ENCODE measurements at places on chromosomes 5 and 9.

- DNase-seq, result no peak
These were observed 2.0 kb downstream of the MZB1 start for GRCh38 chr5:139387611-139388197.

GRCh38 chr9:110029956-110030480 is 177.9 kb downstream of the C9orf152 start:
- no peak for DNase-seq

- DNase-seq, result no peak
These were observed 19.0 kb upstream of the FER start for GRCh38 chr5:108728566-108729241.

- DNase-seq, result no peak
These were observed 928 bp downstream of the MCTP1 start for GRCh38 chr5:95283761-95284571.

GRCh38 chr9:120944948-120945347 is 18.4 kb upstream of the TRAF1 start:
- no peak for DNase-seq

- DNase-seq, result no peak
These were observed 2.3 kb upstream of the TSC1 start for GRCh38 chr9:132946631-132947295.

DNA sequence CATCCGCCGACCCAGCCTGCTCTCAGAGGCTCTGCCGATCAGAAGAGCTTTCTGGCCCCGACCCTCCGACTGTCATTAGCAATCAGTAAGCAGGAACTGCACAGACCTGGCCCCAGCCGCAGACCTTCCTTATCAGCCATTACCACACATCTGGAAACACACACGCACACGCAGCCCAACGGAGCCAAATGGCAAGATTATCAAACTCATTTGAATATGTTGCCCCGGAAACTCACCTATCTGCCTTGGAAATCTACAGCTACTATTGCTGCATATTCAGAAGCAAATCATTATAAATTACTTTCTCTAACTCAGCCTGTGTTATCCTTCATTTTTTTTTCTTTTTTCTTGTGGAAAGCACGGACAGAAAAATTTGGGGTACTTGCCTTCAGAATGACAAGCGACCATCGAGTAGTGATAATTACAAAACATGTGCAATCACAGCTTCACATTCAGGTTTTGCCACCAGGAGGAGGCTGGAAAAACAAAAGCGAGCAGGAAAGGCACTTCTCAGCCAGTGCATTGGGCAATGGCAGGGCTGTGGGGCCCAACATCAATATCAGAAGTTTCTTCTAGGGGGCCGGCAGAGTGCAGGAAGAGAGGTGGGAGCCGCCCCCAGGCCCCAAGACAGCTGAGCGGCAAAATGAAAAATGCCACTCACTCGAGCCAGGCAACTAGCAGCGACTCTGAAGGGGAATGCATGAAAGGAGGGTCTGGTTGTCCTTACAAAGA is 122.3 kb downstream of the VAV2 start:
- no peak for DNase-seq

GRCh38 chr5:158023266-158023665 is 164.3 kb upstream of the CLINT1 start:
- no peak for DNase-seq

GRCh38 chr5:163303718-163304117 is 133.7 kb upstream of the CCNG1 start:
- DNase-seq, result no peak

- no peak for DNase-seq
These were observed 65.3 kb downstream of the CSNK1A1 start for GRCh38 chr5:149485655-149486615.

DNA sequence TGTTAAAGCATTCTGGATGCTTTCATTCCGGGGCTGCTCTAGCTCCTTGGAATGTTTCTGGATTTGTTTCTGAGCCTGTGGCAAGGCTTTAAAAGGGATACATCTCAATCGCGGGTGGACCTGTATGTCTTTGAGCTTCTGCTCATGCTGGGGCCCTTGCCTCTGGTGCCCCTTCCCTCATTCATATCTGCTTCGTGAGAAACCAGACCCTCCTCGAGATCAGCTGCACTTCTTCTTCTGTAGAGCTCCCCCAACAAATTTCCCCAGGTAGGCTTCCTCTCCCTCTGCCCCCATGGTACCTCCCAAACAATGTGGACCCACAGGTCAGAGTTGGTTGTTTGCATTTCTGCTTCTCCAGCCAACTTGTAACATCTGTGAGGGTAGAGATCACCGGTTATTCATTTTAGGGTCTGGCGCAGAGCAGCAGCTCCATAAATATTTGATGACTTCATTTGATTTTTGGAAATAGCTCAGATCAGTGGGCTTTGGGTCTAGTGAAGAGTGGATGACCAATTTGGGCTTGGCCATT is 6.6 kb downstream of the ZNF618 start:
- no peak for DNase-seq

DNA sequence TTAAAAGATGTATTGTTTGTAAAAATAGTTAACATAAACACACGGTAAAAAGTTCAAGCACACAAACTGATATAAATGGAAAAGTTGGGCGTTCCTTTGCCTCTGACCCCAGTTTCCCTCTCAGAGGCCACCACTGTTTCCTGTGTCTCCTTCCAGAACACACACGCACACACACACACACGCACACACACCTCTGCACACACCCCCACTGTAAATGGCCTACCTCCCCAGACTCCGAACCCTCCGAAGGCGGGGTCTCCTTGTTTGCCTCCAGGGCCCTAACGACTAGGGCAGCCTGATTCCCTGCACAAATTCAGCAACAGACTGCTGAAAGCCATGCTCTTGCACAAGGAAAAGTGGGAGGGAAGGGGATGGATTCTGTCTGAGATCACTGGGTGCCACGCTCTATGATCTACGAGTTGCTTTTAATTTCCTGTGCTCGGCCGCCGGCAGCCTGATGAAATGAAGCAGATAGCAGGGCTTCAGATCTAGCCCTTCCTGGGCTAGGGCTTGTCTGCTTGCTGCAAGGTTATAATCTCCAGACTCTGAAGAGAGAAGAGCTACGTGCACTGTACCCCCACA is 184.0 kb upstream of the IL12B start:
- no peak for DNase-seq

DNA sequence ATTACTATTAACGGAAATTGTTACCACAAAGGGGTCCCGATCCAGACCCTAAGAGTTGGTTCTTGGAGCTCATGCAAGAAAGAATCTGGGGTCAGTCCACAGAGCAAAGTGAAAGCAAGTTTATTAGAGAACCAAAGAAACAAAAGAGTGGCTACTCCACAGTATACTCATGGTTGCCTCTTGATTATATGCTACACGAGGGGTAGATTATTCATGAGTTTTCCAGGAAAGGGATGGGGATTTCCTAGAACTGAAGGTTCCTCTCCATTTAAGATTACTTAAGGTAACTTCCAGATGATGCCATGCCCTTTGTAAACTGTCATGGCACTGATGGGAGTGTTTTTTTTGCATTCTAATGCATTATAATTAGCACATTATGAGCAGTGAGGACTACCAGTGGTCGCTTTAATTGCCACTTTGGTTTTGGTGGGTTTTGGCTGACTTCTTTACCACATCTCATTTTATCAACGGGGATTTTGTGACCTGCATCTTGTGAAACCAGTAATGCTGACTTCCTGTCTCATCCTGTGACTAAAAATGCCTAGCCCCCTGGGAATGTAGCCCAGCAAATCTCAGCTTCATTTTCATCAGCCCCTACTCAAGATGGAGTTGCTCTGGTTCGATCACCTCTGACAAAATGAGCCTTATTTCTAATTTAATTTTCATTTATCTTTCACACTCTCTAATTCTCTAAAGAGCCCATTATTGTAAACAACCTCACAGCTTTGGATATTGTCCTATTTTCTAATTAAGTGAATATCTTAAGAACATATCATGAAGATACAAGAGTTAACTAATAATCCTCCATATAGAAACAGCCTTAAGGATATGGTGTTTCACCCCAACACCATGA is 336.3 kb downstream of the RASEF start:
- DNase-seq, result no peak

GRCh38 chr9:114170771-114171461 is 15.6 kb downstream of the COL27A1 start:
- DNase-seq, result no peak

- DNase-seq, result no peak
These were observed 9.4 kb downstream of the OR2K2 start for GRCh38 chr9:111320631-111321030.

- no peak for DNase-seq
These were observed 46.1 kb upstream of the RIC1 start for GRCh38 chr9:5582835-5583195.

DNA sequence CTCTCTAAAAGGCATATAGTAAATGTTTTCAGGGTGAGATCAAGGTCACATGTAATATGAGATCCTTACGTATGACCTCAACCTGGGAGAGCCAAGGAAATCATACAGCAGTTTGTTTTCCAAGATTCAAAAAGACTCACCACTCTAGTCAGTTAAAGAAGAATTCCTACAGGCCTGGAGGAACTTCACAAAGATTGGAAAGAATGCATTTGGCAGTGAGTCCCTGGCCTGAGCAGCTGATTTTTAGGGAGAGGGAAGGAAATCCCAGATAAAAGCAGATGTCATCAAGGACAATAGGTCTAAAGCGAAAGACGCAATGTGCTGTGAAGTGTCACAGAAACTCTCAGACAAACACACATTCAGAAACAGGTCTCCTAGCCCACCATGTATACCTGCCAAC is 424.0 kb upstream of the ZNF462 start:
- no peak for DNase-seq

DNA sequence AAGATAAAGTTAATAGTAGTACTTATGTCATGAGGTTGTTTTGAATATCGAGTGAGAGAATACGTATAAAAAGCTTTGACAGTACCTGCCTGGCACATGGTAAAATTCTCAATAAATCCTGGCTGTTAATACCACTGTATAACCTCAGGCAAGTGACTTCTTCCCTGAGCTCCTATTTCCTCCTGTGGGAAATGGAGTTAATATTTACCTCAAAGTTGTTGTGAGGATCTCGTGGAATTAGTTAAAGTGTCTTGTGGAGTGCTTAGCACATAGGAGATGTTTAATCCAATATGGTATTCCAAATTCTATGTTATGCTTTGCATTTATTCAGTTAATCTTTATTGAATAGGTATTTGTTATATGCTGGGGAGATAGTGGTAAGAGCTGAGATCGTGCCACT is 18.5 kb downstream of the FOCAD start:
- no peak for DNase-seq

DNA sequence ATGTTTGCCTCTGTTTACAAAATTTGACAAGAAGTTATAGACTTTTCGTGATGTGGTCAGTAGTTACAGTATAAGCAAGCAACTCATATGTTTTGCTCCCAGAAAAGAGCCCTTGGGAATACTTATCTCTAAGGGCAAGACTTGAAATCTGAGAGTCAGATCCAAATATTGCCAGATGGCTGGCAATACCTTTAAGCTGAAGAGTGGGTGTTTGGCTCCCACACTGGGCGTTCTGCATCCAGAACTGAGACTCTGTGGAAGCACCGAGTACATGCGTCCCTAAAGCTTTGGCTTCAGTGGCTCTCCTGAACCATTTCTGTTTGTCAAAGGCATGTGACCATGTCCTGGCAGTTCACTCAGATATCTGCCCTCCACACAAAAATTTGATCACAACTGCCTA is 194.1 kb downstream of the DCP2 start:
- DNase-seq, result no peak

DNA sequence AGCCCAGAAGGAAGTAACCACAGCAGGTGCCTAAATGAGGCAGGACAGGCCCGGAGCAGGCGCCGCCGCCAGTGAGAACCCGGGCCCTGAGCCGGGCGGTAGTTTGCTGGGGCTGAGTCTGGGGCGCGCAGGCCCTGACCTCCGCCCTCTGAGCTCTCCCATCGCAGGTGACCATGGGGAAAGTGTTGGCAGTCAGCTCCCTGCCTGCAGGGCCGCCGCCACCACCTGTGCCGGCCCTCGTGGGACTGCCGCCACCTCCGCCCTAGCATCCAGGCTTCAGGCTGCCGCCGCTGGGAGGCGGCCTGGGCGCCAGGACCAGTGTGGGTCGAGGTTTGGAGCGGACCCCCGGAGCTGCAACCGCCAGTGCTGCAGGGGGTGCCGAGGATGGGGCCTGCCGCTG is 61.1 kb downstream of the TARS1 start:
- DNase-seq, result no peak

DNA sequence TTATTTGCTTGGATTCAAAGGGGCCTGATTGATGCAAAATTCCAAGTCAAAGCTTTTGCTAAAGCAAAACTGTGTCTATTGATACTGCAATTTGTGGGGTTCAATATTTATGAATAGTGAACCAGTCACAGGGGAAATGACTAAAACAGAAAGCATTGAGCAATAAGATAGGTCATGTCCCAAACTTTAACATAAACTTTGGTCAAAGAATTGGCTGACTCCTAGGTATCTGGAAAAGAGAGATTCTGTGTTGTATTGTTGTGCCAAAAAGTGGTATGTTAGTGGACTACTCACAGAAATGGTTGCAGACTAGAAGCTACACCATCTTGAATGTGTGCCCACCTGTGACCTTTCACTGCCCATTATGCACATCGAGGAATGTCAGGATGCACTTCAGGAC is 585.5 kb upstream of the RGMB start:
- no peak for DNase-seq

GRCh38 chr9:108300306-108301287 is 555.2 kb downstream of the ACTL7B start:
- DNase-seq, result no peak

- no peak for DNase-seq
These were observed 6.7 kb downstream of the ANAPC2 start for GRCh38 chr9:137181680-137182079.

DNA sequence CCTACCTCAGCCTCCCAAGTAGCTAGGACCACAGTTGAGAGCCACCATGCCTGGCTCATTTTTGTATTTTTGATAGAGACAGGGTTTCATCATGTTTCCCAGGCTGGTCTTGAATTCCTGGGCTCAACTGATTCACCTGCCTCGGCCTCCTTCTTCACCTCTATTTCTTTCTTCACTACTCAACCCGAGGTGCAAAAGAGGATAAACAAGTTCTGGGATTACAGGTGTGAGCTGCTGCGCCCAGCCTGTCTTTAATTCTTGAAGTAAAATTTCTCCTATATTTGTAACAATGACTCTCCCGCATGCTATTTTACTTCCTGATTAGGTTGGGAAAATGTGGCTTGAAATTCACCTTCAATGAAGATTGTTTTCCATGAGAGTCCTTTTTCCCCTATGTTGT is 46.4 kb downstream of the CAST start:
- DNase-seq, result no peak

DNA sequence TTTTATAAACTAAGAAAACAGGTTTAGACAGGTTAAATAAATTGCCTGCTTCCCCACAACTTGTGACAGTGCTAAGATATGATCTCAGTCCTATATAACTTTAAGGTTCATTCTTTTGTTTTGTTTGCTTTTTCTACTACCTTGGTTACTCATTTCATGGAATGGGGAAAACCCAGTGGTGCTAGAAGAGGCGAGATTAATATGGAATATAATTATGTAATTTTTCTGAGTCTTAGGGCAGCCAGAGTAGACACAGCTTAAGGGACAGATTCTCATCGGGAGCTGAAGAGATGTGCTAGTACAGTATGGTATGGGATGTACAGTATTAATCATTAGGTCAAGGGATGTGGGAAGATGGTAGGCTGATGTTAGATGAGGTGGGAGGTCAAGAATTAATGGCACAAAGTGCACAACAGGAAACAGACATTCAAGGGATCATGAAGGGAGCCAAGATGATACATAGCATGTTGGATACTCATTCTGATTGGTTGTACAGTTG is 6.2 kb downstream of the TRIM32 start:
- no peak for DNase-seq

Data from hypothalamus (tissue), 51 donors.